Naive B cell (primary cell): ENCODE measurements at places on chromosomes 3 and 15.

- DNase-seq: no peak
Observed at GRCh38 chr3:141653847-141654246, 84.3 kb upstream of the RNF7 start.

DNA sequence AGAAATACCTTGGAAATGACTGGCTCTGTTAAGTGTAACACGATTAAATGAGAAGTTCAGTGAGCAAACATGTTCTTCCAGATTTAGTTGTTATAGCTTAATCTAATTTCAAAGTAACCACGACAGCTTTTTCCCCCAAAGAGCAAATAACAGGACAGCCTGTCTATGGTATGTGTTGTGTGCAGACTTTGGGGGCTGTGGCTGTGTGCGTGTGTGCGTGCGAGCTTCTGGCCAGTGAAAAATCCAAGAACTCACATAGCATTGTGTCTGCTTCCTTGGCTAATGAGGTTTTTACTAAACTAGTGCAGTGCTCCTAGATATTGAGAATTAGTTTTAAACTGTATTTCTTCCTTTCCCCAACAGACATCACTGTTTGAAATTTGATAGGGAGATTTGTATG is 167.1 kb downstream of the CACNA1D start:
- DNase-seq: no peak

DNA sequence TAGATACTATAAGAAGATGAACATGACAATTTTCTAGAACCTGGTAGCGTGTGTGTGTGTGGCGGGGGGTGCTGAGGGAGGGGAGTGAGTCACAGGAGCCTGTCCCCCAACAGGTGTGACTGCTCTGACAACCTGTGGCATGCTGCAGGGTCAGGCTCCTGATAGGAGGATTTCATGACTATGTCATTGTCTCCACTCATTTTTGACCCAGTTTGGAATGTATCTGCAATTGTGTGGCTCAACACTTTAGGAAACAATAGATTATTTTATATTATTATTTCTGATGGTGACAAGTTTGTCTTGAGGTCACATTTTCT is 9.3 kb upstream of the VILL start:
- DNase-seq: no peak

- DNase-seq: no peak
Observed at GRCh38 chr3:177034832-177035475, 162.3 kb downstream of the TBL1XR1 start.

DNA sequence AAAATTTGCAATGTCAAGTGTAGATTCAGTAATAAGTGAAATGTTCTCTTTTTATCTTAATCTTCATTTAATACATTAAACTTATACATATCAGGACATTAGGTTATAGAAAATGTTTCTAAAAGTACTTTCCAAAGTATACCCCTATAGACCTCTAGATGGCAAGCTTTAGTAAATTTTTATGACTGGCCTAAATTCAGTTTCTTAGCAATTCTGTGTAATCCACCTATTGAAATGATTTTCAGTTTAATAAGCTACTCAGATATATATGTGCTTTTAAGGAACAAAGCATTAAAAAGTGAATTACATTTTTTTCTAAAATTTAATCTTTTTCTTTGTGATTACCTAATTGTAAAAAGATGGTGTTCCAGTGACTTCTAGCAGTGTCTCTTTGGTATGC is 342.2 kb downstream of the GBE1 start:
- DNase-seq: no peak

DNA sequence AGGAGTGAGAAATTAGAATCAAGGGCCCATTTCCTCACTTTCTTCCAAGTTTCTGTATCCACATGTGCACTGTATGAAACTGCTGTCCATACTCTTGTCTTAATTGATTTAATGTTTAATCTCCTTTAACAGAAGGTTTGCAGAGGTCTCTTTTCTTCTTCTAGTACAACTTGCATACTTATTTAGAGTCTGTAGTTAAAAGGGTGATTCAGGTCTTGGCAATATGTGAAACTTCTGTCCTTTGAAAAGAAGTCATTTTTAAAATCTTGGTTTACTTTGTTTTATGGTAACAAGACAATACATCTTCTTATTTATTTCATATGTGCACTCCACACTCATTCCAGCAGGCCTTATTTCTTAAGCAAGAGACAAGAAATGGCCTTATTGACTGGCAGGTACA is 25.8 kb downstream of the TMEM45A start:
- DNase-seq: no peak

GRCh38 chr3:11847607-11848006 is 922 bp upstream of the TAMM41 start:
- DNase-seq: no peak

DNA sequence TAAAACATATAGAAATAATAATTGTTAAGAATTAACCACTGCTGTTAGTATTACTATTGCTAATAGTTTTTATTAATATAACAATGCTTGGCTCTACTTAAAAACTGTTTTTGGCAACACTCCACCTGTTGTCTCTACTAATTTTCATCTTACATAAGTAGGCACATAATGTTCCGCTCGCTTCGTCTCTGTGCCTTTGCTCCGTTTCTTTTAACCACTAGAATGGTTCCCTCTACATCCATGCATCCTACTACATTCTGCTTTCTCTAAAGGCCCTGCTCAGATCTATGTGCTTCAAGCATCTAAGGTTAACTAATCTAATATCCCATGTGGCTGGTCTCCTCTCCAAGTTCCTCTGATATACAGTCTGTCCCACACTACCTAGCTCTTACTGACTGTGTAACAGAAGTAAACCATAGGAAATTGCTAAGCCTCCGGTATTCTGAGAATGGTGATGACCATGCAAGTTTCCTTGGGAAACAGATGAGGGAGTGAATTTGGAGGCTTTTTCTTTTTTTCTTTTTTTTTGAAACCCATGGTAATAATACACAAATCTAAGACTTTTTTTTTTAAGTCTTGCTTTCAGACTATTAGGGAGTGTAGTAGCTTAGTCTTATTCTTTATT is 138.3 kb downstream of the P3H2 start:
- DNase-seq: no peak

DNA sequence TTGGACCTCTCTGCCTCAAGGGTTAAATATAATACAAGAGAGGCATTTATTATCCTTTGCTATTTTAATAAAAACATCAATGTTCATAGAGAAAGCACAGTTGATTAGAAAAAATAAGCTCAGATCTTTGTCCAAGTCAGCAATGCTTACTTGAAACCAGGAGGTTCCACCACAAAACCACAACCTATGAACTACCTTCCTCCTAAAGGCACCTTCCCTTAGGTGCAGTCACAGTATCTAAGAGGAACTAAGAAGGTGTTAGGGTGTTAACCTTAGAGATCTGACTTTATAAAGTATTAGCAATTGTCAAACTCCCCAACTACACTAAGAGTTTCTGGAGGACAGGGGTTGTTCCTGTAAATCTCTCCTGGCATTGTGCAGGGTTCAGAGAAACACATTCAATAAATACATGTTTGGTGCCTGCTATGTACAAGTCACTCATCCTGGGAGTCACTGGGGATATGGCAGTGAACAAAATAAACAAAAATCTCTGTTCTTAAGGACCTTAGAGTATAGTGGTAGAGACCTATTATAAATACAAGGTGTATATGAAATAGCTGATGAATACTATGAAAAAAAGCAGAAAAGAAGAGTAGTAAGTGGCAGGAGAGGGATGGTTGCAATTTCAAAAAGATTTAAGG is 208.6 kb downstream of the NFKBIZ start:
- DNase-seq: peak; percentile 64

- DNase-seq: no peak
Observed at GRCh38 chr3:188446014-188446413, 292.1 kb downstream of the LPP start.

- DNase-seq: no peak
Observed at GRCh38 chr15:31805090-31805662, 225.1 kb upstream of the CHRNA7 start.

- no peak for DNase-seq
Observed at GRCh38 chr3:64815195-64815631, 127.4 kb upstream of the ADAMTS9 start.

- DNase-seq: no peak
Observed at GRCh38 chr3:5677555-5677954, 490.0 kb downstream of the EDEM1 start.

DNA sequence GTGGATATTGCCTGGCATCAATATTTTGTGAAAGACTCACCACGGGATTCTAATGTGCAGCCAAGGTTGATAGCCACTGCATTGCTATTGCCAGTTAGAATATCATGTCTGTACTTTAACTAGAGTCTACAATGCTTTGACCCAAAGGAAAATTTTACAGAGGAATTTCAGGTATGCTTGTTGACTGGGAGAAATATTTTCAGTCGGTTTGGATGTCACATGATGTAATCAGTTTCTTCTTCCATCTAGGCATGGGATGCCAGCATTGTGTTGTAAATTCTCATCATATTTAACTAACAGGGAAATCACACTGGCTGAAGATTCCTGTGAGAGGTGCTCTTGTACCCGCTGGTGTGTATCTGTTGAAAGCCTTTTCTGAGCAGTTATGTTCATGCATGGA is 508.9 kb upstream of the ADAMTS9 start:
- DNase-seq: no peak

DNA sequence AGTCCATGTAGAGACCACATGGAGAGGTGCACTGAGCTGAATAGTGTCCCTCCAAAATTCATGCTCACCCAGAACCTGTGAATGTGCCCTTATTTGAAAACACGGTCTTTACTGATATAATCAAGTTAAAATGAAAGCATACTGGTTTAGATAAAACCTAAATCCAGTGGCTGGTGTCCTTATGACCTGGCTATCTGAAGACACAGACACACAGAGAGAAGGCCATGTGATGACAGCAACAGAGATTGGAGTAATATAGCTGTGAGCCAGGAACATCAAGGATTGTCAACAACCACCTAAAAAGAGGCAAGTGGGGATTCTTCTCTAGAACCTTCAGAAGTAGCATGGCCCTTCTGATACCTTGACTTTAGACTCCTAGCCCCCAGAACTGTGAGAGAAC is 54.7 kb upstream of the CD47 start:
- DNase-seq: no peak

DNA sequence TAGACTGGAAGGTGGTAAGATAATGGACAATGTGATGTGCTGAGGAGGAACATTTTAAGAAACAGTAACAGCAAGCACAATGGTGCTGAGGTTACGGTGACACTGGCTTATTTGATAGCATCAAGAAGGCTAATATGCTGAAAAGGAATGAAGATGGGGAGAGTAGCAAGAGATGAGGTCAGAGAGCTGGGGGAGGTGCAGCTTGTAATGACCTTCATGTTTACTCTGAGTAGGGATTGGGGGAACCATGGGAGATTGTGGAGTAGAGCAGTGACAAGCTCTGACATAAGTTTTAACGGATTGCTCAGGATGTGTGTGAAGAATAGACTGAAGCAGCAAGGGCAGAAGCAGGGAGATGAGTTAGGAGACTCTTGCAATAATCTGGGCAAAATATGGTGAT is 56.7 kb downstream of the DGKG start:
- no peak for DNase-seq

DNA sequence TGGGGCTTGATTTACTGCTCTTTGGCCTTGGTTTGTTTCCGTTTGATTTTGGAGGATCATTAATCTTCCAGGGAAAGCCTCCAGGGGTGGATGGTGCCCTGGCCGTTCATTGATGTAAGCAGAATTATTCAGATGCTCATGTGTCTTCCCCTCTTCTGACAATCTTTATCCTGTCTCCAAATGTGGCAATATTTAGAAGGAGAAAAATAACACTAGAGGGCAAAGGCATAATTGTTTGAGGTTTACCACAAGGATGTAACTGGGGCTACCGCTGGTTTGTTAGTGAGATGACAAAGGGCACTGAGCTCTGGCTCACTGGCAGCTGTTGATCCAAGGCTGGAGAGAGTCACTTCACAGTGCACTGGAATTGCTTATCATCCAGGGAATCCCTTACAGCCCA is 18.2 kb upstream of the PLCL2 start:
- no peak for DNase-seq
